ENCODE measurements at places on chromosomes 4 and X.

GRCh38 chr4:5191831-5192230 is 140.6 kb downstream of the STK32B start:
- DNase-seq, result no peak
- no peak overlapping the region for H3K4me3 ChIP-seq
- H3K27ac ChIP-seq, result no peak overlapping the region
- H3K4me1 ChIP-seq, result no peaks in the 10 kb centered on the region

DNA sequence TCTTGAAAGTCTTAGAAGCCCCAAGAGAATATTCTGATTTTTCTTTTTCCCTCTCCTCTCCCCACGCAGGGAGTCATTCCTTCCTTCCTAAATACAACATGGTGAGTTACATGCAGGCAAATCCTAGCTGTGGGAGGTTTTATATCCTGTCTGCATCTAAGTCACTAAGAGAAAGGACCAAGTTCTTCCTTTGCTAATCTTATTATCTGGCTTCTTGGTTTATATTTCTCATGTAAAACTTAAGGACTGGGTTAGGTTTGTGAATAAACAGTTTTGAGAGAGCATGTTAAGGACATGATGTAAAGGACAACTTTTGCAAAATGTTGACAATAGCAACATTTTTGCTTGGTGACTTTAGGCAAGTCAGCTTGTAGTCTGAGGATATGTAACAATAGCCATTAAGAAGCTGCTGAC is 5.1 kb upstream of the CXCL9 start:
- peak overlapping the region; percentile 71 for H3K27ac ChIP-seq
- DNase-seq, result no peak
- H3K36me3 ChIP-seq, result no peaks in the 10 kb centered on the region
- no peaks in the 10 kb centered on the region for H3K27me3 ChIP-seq
- H3K4me1 ChIP-seq, result no peaks in the 10 kb centered on the region
- H3K4me3 ChIP-seq, result no peak overlapping the region

DNA sequence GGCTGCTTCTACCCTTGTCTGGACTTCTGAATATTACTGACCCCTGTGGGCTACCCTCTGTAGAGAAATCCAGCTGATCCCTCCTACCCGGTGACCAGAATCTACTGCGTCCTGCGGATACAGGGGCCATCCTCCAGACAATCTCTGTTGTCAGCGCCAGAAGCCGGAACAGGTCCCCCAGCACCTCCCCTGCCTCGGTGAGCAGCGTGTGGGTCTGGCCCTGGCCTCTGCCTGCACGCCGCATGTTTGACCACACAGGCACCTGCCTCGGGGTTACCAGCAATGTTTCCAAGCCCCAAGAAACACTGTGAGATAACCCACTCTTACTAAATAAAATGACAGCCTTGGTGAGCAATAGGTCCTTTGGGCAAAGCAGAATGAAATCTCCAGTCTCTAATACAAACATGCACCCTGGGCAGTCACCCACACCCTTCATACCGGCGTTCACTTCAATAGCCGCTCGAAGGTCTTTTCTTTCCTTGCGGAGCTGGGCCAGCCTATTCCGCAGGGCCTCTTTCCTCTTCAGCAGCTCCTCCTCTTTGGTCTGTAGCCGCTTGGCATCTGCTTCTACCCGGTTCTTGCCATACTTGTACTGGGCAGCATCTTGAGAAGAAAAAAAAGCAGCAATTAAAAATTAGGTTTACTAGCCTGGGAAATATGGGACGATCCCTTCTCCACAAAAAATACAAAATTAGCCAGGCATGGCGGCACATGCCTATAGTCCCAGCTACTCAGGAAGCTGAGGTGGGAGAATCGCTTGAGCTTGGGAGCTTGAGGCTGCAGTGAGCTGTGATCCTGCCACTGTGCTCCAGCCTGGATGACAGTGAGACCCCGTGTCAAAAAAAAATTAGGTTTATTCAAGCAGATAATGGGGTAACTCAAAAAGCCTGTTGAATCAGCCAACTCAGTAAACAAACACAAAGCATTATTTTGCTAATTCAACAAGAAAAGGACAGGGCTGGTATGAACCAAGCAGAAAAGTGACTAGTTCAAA is 165.1 kb downstream of the AFAP1 start:
- peaks cover 4% of the 10 kb centered on the region for H3K36me3 ChIP-seq
- H3K4me1 ChIP-seq, result peaks cover 10% of the 10 kb centered on the region
- H3K27me3 ChIP-seq, result no peaks in the 10 kb centered on the region
- no peak overlapping the region for H3K4me3 ChIP-seq

DNA sequence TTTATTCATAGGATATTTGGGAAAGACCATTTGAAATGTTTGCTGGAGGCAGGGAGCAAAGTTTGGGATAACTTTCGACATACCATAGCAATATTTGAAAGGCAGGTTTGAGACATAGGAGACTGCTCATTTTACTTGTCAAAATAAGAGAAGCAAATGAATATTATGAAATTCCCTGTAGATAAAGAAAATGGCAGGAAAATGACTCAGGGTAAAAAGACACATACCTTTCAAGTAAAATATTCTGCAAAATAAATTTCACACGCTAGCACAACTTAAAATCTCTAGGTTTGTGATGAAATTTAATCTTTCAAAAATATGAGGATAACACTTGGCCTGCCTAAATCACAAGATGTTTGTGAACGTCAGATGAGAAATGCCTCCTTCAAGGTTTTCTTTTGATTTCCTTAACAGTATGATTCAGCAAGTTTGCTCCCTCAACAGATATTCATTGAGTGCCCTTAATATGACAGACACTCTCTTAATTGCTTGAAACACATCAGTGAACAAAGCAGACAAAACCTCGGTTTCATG is 6.6 kb downstream of the TMEM156 start:
- no peak overlapping the region for H3K27ac ChIP-seq
- H3K4me3 ChIP-seq, result no peak overlapping the region
- peaks cover 4% of the 10 kb centered on the region for H3K4me1 ChIP-seq
- H3K27me3 ChIP-seq, result no peaks in the 10 kb centered on the region
- DNase-seq, result no peak

DNA sequence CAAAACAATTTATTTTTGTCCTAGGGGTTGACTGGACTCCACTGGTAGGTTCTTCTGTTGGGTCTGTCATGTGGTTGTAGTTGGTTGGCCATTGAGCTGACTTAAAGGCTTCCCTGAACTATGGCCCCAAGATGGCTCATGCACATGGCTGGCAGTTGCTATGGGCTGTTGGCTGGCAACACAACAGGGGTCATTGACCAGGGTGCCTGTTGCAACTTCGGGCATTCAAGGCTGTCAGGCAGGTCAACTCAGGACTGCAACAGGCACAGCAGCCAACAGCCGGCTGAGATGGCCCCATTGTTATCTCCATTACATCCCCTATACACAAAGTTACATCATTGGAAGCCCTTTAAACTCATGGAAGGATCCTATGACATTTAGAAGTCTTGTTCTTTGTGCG is 109.7 kb upstream of the CPEB2 start:
- H3K27me3 ChIP-seq, result no peaks in the 10 kb centered on the region
- no peak for DNase-seq
- no peaks in the 10 kb centered on the region for H3K4me1 ChIP-seq
- no peak overlapping the region for H3K27ac ChIP-seq

DNA sequence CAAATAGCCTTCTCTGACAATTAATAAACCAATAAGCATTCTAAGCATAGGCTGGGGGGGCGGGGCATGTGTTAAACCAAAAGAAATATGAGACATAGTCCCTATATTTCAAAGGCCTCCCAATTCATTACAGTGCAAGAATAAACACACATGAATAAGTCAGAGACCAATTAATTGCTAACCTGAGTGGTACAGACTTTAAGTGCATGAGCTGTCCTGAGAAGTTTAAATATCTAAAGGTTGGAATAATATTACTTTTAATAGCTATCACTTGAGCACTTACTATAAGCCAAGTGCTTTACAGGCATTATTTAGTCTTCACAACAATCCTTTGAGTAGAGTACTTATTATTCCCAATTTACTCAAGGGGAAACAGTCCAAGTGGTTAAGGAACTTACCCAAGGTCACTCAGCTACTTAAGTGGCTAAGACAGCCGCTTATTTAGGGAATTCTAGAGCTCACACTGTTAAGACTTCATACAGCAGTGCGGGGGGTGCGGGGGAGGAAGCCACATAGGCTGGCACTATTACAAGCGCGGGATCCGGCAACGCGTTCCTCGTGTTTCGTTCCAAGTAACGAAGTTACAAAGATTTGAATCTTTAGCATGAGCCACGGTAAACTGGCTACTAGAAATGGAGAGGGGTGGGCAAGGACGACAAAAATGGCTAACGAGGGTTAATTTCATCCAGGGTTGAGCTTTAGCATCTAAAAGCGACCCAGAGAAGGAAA is 1.4 kb downstream of the THOC2 start:
- H3K4me1 ChIP-seq, result no peaks in the 10 kb centered on the region
- peak overlapping the region; percentile 85 for H3K27ac ChIP-seq
- H3K36me3 ChIP-seq, result no peaks in the 10 kb centered on the region
- peak overlapping the region; percentile 70 for H3K4me3 ChIP-seq
- no peak for DNase-seq
- no peaks in the 10 kb centered on the region for H3K27me3 ChIP-seq

All from transverse colon (tissue), 4 donors.